ENCODE measurements at places on chromosomes 3 and 15. TPM values are rescaled to one million over a fixed set of nuclear protein-coding genes. Genes with fewer than 3 reads are reported as not detected.

GRCh38 chr3:194885766-194886165, 200.1 kb downstream of the FAM43A start:
- DNase-seq = no peak

Gene CPA3
- not detected for total RNA-seq

Gene GRIP2
- 0.10 TPM for total RNA-seq

Gene RLBP1
- total RNA-seq = not detected

Gene TMCC1
- 14.7 TPM for total RNA-seq

DNA sequence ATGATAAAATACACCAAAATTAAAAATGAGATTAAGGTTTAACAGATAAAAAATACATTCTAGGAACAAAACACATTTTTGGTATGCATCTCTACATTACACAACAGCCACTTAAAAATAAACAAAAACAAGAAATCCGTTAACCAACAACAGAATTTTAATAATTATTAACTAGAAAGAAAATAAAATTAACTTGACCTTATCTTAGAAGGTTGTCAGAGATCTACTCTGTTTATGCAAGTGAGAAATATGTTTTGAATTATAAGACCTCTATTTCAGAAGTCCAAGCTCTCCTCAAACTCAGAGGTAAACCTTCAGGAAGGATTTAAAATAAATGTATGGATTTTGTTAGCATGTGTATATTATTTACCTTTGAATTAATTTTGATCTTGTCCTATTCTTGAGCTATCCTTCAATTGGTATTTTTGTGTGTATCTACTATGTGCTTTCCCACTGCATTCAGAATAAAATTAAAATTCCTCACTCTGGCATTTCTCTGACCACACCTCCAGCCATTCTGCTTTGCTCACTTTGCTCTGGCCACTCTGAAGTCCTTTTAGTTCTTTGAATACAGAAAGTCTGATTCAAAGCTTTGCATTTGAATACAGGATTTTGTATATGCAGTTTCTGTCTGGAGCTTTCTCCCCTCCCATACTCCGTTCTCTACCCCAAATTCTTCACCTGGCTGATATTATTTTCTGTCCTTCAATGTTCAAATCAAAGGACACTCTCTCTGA, 352.0 kb downstream of the ZBTB20 start:
- DNase-seq = no peak

DNA sequence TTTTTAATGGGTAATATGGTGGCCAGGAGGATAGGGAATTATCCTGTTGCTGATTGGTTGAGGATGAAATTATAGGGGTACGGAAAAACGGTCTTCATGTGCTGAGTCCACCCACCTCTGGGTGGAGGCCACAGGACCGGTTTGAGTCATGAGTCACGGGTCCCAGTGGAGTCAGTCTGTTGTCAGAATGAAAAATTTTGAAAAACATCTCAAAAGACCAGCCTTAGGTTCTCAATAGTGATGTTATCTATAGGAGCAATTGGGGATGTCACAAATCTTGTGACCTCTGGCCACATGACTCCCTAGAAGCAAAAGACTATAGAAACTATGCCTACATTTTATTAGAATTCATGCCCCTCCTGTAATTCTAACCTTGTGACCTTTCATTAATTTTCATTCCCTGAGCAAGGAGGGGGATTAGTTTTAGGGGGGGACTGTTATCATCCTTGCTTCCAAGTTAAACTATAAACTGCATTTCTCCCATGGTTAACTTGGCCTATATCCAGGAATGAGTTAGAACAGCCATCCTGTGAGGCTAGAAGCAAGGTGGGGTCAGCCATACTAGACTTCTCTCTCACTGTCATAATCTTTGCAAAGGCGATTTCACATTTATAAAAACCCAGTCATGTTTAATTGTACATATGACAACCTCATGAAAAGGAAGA, 101.2 kb downstream of the TCF12 start:
- DNase-seq = no peak

Gene CMTM8
- total RNA-seq = 3.5 TPM

GRCh38 chr3:129593230-129593594, 13.3 kb downstream of the PLXND1 start:
- DNase-seq = no peak

- peak; percentile 39 for DNase-seq
Observed at GRCh38 chr15:90261811-90262210, 3.7 kb upstream of the NGRN start.

- DNase-seq = no peak
Observed at GRCh38 chr3:138195481-138195880, 8.4 kb downstream of the ARMC8 start.

GRCh38 chr3:186255703-186256331, 106.2 kb downstream of the DGKG start:
- DNase-seq = no peak

GRCh38 chr3:118987477-118987876, 47.2 kb downstream of the IGSF11 start:
- DNase-seq = no peak

DNA sequence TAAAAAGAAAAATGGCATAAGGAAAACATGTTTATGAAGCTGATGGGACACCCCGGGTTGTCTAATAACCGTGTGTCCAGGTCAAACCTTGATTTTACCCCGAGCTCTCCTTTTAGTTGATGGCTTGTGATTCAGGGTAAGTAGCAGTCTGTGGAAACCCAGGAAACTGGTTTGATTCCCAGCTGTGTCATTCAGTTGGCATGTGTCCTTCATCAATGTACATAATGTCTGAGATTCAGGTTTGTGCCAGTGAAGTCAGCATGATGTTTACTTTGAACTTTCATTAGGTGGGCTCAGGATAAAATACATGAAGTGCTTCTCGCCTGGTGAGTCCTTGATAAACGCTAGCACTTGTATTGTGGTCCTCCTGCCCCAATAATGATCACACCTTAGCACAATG, 4.3 kb upstream of the COPG1 start:
- no peak for DNase-seq

Gene P2RY12
- not detected for total RNA-seq

Gene SYNPR
- not detected for total RNA-seq

DNA sequence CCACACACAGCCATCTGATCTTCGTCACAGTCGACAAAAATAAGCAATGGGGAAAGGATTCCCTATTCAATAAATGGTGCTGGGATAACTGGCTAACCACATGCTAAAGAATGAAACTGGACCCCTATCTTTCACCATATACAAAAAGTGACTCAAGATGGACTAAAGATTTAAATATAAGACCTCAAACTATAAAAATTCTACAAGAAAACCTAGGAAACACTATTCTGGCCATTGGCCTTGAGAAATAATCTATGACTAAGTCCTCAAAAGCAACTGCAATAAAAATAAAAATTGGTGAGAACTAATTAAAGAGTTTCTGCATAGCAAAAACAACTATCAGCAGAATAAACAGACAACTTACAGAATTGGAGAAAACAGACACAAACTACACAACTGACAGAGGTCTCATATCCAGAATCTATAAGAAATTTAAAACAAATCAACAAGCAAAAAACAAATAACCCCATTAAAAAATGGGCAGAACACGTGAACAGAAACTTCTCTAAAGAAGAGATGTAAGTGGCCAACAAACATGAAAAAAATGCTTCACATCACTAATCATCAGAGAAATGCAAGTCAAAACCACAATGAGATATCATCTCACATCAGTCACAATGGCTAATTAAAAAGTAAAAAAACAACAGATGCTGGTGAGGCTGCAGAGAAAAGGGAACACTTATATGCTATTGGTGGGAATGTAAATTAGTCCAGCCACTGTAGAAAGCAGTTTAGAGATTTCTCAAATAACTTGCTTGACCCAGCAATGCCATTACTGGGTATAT, 104.0 kb downstream of the NR1I2 start:
- peak; percentile 46 for DNase-seq

Gene CGNL1
- 4.7 TPM for total RNA-seq

- DNase-seq = no peak
Observed at GRCh38 chr3:178275311-178275710, 260.9 kb upstream of the KCNMB2 start.

GRCh38 chr15:97759363-97759762, 201.1 kb upstream of the ARRDC4 start:
- peak; percentile 47 for DNase-seq

DNA sequence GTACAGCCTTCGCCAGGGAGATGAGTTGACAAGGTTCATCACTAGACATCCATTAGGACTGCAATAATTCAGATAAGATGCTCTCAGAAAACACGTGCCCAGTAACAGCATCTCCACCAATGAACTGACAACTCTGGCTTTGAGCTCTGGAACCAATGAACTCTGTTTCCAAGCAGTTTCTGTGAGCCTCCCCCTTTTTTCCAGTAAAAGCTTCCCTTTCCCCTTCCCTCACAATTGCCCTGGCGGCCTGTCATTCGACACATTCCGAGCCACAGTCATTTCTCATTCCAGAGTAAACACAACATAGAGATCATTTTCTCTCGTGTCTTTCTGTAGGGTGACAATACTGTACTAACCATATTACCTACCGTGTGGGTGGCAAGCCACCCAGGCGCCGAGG, 3.6 kb downstream of the PLA2G4D start:
- DNase-seq = no peak

- DNase-seq = no peak
Observed at GRCh38 chr15:47961401-47962090, 159.2 kb upstream of the SLC24A5 start.

Gene PPARG
- 13.2 TPM for total RNA-seq

- DNase-seq = no peak
Observed at GRCh38 chr15:39595338-39596221, 14.7 kb downstream of the THBS1 start.

Gene ZNF501
- not detected for total RNA-seq

Gene IGF2BP2
- 29.7 TPM for total RNA-seq

Gene CPNE9
- not detected for total RNA-seq

- peak; percentile 71 for DNase-seq
Observed at GRCh38 chr3:13650210-13651056, 101.5 kb downstream of the FBLN2 start.

Gene CMTM7
- 8.5 TPM for total RNA-seq

GRCh38 chr3:25182794-25183193, 245.3 kb upstream of the RARB start:
- no peak for DNase-seq

Gene PRR20G
- not detected for total RNA-seq

GRCh38 chr3:148958696-148959095, 32.6 kb upstream of the GYG1 start:
- no peak for DNase-seq

GRCh38 chr15:74716651-74717050, 8.7 kb downstream of the CYP1A1 start:
- no peak for DNase-seq

- DNase-seq = peak; percentile 96
Observed at GRCh38 chr3:38247366-38248035, 18.1 kb upstream of the SLC22A13 start.

GRCh38 chr15:94760348-94760747, 529.0 kb downstream of the MCTP2 start:
- DNase-seq = no peak

GRCh38 chr3:117537949-117538348, 828.4 kb downstream of the TUSC7 start:
- no peak for DNase-seq

DNA sequence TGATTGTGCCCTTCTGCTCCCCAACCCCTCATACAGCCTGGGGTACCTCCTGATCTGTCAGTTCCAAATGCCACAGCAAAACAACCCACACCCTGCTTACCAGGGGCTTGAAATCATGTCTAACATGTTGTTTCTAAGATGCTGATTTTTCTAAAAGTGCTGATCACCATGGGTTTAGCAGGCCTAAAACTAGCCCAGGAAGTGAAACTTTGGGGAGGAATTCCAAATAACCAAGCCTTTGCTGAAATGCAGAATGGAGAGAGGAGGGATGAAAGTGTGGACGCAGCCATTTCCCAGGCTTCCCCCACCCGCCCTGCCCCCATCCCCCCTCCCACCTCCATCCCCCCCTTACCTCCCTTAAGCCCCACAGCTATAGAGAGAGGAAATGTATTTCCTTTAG, 2.0 kb upstream of the HRH1 start:
- no peak for DNase-seq

DNA sequence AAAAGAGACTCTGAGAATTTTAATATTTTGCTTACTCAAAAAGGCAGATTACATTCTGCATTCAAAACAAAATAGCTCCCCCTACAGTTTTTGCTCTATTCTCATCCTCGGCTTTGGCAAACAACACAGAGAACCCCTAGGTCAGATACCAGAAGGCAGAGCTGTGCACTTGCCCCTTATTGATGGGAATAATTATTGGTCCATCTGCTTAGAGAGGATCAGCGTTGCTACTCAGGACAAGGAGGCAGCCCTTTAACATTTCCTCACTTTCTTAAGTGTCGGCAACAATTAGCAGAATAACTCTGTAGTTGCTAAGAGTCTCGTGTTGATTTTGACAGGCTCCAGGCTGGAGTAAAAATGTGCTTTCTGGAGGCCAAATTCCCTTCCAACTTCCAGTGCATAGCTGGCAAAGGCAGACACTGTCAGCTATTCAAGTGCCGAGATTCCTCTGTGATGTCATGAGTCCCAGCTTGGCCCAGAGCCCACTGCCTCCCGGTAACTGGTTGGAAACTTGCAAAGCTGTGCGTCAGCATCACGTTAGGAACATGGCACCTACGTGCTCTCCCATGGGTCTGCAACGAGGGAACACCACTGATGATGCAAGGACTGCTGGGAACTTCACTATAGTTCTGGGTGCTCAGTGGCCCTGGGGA, 482.7 kb upstream of the ADAMTS9 start:
- peak; percentile 26 for DNase-seq

- DNase-seq = no peak
Observed at GRCh38 chr15:90497912-90498311, 31.8 kb upstream of the CRTC3 start.

Gene ERICH6
- not detected for total RNA-seq

GRCh38 chr15:96285729-96286254, 44.7 kb upstream of the NR2F2 start:
- DNase-seq = no peak

Gene KCNAB1
- total RNA-seq = 0.26 TPM

GRCh38 chr3:14822134-14822533, 3.4 kb downstream of the FGD5 start:
- DNase-seq = no peak
